ENCODE measurements at places on chromosomes 2 and 18.

GRCh38 chr2:105324732-105325131 is 4.8 kb downstream of the TGFBRAP1 start:
- peak; percentile 82 for DNase-seq

- no peak for DNase-seq
These were observed 183.7 kb downstream of the KLHL29 start for GRCh38 chr2:23568626-23569190.

DNA sequence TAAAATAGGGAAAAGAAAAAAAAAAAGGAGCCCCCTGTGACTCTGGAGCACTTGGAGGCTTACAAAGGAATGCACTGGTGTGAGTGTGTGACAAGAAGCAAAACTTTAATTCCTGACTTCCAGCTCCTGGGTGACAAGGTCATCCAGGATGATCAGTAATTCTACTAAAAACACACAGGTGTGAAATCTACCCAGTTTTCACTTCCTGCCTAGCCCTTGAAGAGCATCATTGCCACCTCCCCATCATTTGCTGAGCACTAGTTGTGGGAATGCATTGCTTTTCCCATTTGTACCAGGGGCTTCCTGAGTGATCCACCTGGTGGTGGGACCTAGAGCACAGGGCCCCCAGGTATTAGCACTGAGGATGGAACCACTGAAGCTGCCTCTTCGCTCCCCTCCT is 139.7 kb upstream of the RIOK3 start:
- no peak for DNase-seq

DNA sequence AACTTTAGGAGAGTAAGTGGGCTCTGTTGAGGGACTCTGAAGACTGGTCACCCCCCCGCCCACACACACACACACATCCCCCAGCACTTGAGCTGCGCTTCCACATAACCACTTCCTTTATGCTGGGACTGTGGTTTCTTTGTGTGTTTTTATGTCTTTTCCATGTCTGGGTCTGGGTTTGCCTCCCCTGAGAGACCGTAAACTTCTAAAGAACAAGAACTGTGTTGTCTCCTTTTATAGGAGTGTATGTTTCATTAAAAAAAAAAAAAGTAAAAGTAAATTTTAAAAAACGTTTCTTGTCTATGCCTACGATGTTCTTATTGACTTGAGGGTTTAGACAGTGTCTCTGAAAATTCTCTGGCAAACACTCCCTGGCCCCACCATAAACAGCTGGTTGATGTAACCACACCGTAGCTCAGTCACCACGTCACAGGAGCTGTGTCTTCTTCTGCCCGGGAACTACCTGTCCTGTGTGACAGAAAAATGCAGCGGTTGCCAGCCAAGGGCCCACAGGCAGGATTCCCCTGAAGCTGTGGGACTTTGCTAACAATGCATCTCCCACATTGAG is 68.0 kb downstream of the KLHL29 start:
- DNase-seq = peak; percentile 76

DNA sequence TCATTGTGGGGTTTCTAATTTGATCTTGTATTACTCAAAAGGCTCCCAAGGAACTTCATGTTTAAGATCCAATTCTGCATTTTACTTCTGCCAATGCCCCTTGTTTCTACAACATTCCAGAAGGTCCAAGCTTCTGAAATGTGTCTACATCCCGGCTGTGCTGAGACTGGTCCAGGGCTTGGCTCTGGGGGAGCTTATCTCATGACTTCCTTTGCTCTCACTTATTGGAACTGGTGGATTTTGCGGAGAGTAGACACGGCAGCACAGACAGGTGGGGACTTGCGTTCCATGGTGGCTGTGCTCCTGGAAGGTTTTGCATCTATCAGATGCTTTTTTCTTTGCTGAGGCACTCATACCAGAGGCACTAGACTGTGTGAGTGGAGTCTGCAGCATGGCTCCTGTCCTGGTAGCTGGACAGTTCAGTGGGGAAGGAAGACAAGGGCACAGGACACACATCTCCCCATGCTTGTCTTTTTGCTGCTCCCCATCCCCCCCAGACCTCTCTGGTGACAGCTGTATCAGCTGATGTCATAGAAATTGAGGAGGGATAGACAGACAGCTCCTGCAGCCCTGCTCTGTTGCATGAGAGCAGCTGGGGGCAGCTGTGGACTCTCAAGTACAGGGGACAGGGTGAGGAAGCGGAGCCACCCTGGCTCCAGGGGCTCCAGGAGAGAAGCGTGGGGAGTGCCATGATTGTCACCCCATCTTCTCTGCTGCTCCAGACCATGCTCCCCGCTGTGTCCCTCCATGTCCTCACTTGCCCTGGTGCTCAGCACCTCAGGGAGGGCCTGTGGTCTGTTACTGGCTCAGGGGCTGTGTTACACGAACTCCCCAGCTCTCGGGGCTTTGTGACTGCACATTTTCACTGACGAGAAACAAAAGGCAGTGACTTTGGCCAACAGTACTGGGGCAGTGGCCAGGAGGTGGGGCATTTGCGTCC is 46.0 kb downstream of the ACAA2 start:
- DNase-seq = no peak

DNA sequence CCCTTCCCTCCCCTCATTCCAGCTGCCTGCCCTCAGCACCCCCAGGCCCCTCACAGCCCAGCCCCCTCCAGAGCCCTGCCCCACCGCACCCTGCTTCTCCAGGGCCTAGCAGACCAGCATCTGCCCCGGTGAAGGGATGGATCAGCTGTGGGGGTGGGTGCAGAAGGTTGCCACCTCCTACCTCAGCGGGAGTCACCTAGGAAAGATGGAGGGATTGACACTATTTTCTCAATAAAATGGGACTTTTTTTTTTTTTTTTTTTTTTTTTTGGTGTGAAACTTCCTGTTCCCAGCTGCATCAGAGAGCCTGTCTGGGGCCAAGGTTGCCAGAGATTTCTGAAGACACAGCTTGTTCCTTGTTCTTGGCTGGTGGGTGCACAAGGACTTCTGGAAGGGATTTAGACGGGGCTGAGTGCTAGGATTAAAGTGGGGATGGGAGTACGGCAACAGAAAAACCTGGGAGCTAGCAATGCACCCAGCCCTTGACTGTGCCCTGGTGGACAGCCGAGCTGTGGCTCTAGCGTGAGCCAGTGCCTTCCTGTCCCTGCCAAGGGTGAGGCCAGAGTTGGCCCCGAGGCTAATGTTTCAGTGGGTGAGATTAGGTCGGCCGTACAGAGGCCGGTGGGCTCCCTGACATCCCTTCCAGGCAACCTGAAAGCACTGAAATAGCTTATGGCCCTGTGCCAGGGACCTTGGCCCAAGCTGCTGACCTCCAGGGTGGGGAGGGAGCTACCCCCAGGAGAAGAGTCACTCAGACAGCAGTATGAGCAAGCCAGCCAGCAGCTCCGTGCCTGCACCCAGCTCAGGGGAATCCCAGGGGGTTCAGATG is 4.6 kb downstream of the B3GNT7 start:
- DNase-seq = no peak

DNA sequence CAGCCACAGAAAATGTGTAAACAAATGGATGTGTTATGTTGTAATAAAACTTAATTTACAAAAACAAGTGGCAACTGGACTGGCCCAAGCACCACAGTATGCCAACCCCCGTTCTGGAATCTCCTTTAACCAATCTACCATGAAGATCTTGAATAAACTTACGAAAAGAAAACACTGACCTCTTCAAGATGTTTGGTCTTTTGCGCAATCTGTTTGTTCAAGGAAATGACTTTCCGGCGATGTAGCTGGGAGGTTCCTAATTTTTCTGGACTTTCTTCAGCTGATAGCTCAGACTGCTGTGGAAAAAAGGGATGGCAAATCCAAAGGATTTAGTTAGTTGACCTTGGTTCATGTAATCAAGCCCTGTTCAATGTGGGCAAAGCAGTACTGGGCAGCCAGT is 55.7 kb downstream of the CCDC93 start:
- peak; percentile 51 for DNase-seq

DNA sequence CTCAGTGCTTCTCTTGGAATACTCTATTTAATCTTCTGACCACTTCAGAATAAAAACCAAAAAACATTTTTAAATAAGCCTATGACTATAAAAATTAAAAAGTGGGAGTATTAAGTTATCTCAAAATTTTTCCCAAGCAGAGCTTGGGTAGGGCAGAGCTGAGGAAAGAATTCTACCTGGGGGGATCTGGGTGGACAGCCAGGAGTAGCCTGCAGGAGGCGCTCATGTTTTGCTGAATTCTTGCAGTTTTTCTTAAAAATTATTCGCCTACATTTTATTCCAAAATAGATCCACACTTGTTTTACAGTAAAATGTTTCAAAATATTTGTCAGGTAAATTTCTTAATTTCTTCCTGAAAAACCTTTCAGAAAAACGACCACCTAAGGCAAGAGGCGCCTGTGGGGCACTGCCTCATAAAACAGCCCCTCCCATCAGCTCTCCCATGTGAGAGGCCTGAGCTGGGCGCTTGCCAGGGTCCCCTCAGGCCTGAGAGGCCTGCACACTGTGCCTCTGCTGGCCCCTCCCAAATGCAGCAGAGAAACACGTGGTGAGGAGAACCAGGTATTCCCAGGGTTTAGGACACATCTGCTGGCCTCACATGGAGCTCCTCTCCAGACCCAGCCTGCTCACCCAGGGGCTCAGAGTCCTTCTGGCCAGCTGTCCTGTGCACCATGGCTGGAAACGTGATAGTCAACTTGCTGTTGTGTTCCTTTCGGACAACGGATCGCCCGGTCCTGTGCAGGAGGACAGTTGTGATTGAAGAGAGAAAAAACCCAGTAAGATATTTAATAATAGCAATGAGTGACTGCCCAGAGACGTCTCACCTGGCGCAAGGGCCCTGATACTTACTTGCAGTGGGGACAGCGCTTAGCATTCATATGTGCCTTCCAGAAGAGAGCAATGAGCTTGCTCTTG is 17.5 kb downstream of the POLR1A start:
- no peak for DNase-seq

GRCh38 chr2:168912466-168912865 is 11.4 kb downstream of the G6PC2 start:
- DNase-seq = no peak

GRCh38 chr2:197327073-197327471 is 16.5 kb upstream of the ANKRD44 start:
- no peak for DNase-seq

- DNase-seq = no peak
These were observed 110.7 kb downstream of the C1D start for GRCh38 chr2:67952066-67952465.

DNA sequence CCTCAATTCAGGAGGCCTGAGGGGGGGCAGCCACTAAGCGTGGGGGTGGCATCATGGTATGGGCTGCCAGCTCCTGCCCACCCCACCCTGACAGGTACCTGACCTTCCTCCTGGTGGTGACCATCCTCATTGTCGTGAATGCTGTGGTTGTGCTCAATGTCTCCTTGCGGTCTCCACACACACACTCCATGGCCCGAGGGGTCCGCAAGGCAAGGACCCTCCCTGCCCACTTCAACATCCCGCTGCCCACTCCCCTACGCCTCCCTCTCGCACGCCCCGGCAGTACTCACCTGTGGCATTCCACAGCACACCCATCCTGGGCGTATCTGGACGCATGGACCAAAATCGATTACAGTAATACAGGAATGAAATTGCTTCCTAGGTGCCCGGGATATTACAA is 4.0 kb downstream of the CHRNG start:
- DNase-seq = no peak

- DNase-seq = no peak
These were observed 87.7 kb downstream of the EHBP1 start for GRCh38 chr2:62793213-62793612.

DNA sequence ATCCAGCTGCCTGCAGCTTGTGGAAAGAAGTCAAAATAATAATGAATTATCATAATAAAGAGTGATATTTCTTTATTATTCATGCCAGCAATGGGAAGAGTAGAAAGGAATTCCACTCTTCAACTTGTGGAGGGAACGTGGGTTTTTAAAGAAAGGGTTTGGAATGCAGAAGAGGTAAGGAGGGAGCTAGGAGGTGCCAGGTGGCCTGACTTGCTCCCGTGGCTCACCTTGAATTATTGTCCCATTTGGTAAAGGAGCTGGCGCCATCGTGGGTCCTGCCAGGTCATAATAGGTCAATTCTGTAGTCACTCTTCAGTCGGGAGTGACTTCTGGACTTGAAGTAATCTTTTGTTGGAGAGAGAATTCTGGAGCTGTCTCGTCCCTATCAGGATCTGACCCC is 95.2 kb upstream of the BARD1 start:
- no peak for DNase-seq

DNA sequence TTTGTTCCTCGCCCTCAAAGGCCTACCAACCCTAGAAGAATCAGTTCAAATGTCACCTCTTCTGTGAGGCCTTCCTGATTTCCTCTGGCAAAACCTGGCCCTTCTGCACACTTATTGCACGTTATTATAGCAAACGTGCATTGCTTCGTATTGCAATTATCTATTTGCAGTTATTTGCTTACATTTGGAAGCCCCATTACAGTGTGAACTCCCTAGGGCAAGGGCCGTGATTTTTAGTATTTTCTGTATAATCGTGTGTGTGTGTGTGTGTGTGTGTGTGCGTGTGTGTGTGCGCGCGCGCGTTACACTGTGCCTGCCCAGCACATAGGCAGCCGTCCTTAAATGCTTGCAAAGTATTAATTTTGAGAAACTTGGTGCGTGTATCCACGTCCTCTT is 460 bp upstream of the SEMA4F start:
- no peak for DNase-seq

GRCh38 chr2:78992807-78993517 is 32.5 kb upstream of the REG3G start:
- DNase-seq = no peak

- DNase-seq = peak; percentile 48
These were observed 37.1 kb downstream of the COLEC12 start for GRCh38 chr18:463403-463802.

DNA sequence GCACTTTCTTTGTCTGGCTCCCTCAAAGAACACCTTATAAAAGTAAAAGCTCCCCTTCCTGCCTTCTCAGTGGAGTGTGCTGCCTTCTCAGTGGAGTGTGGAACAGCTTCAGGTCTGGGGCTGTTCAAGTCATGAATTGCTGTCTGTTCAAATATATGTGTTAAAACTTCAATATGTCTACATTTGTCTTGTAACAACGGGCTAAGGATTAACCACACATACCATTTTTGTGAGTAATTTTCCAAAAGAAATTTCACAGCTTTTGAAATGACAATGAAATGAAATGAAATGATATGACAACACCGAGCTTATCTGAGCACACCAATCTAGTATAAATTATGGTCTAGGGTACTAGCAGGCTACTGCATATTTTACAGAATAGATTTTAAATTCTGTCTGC is 42.9 kb downstream of the CABYR start:
- DNase-seq = peak; percentile 62

DNA sequence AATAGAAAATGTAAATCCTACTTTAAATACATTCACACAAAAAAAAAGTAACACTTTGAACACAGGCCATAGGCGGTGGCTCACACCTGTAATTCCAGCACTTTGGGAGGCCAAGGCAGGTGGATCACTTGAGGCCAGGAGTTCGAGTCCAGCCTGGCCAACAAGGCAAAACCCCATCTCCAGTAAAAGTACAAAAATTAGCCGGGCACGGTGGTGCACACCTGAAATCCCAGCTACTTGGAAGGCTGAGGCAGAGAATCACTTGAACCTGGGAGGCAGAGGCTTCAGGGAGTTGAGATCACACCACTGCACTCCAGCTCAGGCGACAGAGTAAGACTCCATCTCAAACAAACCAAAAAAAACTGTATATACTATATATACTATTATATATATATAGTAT is 303.6 kb downstream of the BCL11A start:
- DNase-seq = no peak

Measured in fibroblast of skin of right quadriceps (primary cell).